ENCODE measurements at places on chromosomes 5 and 9.

- no peak for DNase-seq
Observed at GRCh38 chr9:84331119-84331809, 9.3 kb downstream of the SLC28A3 start.

DNA sequence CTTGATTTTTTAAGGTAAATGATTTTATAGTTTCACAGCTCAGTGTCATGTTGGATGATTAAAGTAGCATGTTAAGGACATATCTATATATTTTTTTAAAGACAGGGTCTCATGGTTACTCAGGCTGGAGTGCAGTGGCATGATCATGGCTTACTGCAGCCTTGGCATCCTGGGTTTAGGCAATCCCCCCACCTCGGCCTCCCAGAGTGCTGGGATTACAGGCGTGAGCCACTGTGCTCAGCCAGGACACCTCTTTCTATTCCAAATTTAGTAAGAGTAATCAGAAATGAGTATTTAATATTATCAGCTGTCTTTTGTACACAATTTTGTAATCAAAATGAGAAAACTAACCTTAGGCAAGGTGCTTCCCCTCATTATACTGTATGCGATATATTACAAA is 38.6 kb upstream of the LRRTM2 start:
- DNase-seq = no peak

GRCh38 chr9:90552317-90552716 is 90.3 kb downstream of the DIRAS2 start:
- DNase-seq = no peak

- DNase-seq = no peak
Observed at GRCh38 chr5:135594416-135594960, 15.7 kb upstream of the CXCL14 start.

DNA sequence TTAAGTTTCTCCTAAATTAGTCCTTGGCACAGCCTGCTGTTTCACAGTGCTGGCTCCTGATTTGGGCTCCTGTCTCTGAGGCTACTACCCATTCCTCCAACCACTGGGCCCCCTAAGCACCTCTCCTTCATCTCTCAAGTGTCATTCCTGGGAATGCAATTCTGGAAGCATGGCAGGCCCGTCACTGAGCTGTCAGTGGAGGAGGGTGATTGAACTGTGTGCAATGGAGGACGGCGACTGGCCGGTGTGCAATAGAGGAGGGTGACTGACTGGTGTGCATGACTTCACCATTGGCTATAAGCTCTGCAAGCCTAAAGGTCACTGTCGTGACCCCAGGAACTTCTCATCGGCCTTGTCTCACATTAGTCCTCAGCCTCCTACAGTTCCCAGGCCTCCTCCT is 12.4 kb upstream of the IL17B start:
- DNase-seq = no peak

GRCh38 chr9:131618071-131618479 is 72.8 kb downstream of the PRRT1B start:
- no peak for DNase-seq

- no peak for DNase-seq
Observed at GRCh38 chr9:121753802-121754654, 102.6 kb downstream of the DAB2IP start.

DNA sequence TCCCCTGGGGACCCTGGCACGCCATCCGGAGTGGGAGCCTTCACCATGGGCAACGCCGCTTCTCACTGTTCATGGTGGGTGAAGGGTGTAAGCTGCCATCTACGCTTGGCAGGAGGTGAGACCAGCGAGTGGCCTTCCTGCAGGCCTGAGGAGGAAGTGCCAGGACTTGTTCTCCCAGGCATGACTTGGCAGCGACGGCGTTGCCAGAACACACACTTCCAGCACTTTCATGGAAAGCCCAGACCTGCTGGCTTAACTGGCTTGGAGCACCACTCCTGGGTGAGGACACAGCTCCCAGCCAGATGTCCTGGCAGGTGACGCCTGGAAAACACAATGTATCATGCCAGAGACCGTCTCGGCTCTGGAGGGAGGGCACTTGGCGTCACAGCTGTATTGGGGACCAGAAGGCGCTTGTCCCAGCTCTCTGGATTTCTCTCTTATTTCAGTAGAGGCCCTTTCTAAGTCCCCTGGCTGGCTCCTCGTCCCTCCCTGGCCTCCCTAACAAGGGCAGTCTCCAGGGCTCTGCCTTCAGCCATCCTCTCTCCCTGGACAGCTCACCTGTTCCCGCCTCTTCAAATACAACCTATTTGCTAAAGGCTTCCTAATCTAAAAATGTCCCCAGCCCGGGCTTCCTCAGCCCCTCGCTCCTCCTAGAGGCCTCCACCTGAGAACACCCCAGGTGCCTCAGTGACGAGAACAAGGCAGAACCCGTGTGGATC is 188.3 kb downstream of the OLFM1 start:
- DNase-seq = peak; percentile 47

DNA sequence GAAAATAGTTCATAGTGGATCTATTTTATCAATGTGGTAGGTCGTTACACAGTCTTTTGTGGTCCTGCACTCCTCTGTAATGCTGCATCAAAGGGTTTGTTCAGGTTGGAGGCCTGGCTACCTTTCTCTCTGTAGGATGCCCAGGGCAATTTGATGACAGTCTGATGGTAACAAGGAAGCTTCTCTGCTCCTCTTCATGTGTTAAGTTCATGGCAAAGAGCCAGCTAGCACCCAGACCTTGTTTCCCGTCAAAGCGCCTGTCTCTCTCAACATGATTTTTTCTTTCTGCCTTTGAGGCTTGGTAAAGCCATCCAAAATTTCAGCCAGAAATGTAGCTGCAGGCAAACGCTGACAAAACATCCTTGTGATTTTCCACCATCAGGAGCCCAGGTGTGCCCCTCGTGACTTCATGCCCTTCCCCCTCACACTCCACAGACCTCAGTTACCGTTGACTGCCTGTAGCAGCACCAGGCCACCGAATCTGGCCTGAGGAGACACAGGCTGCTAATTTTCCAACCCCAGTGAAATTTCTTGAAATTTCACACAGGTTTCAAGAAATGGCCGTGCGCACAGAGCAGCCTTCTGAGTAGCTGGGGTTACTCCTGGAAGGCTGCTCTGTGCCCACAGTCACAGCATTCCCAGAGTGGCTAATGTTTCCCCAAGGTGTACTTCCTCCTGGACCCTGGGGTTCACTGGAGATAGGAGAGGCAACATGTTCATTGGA is 292.7 kb downstream of the CWC27 start:
- no peak for DNase-seq

DNA sequence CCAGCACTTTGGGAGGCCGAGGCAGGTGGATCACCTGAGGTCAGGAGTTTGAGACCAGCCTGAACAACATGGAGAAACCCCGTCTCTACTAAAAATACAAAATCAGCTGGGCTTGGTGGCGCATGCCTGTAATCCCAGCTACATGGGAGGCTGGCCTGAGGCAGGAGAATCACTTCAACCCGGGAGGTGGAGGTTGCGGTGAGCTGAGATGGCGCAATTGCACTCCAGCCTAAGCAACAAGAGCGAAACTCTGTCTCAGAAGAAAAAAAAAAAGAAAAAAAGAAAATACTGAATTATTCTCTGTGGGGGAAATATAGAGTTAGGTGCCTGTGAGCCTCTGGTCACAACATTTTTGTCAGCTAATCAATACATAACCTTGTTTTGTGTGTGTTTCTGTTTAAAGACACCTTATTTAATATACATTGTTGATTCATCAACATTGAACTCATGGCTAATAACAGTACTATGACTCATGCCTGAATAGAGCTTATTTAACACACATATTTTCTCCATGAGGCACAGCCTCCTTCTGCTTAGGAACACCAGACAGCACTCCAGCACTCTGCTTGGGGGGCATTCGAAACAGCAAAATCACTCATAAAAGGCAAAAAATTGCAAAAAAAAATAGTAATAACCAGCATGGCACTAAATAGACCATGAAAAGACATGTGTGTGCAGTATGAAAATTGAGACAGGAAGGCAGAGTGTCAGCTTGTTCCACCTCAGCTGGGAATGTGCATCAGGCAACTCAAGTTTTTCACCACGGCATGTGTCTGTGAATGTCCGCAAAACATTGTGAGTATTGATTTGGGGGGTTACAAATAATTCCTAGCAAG is at the start of gene IL31RA:
Gene IL31RA (plus strand): TSS at position 519 of the 836 bp plus-strand sequence. CDS start 214 bp downstream, at position 733.
- DNase-seq = no peak

GRCh38 chr9:111959468-111960359 is 63.1 kb downstream of the UGCG start:
- no peak for DNase-seq

DNA sequence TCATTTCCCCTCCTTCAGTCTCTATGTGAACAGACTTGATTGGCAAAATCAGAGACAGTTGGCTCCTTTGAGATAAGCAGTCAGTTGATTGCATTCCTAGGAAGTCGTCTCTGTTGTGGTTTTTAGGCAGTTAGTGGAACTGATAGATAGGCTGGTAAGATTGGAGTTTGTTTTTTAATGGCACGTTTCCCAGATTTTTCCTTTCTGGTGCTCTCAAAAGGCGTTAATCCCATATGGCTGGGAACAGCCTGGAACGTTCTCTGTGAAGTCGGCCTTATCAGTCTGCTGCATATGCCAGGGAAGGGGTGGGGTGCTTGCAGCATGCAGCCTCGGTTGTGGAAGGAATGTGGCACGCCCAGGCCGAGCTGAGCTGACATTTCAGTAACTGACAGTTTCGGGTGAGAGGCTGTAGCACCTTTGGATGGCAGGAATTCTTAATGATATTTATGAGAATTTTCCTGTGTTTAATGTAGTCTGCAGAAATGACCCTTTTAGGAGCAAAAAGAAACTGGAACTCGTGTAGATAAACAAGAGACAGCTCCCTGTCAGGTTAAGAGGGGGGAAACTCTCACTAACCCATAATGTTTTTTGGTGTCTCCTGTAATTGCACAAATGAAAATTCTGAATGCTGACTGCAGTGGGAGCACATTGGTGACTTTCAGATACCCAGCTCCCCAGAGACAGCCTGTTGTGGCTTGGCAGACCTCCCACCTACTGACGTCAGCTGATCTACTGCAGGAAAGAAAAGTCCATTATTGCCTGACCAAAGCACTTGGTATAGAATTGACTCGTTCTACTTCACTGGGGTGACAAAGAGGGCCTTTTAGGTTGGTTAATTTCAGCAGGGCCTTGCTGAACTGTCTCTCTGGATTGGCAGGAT is 6.3 kb downstream of the SPTAN1 start:
- DNase-seq = peak; percentile 87

DNA sequence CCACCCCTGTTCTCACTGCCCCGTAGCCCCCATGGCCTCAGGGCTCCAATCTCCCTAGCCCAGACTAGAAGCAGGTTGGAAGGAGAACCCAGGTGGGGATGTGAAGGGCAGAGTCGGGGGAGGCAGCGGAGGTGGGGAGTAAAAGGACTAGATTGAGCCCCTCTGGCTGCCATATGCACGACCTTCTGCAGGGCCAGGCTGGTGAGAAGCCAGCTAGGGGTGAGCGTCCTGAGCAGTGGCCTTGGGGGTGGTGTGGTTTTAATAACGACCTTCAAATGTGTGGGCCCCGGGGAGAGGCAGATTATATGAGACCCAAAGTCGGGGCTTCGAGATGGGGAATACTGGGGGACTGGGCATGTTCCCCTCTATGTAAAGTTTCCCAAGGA is 139.5 kb downstream of the C9orf50 start:
- no peak for DNase-seq

GRCh38 chr5:109324351-109324750 is 85.4 kb downstream of the PJA2 start:
- DNase-seq = no peak

DNA sequence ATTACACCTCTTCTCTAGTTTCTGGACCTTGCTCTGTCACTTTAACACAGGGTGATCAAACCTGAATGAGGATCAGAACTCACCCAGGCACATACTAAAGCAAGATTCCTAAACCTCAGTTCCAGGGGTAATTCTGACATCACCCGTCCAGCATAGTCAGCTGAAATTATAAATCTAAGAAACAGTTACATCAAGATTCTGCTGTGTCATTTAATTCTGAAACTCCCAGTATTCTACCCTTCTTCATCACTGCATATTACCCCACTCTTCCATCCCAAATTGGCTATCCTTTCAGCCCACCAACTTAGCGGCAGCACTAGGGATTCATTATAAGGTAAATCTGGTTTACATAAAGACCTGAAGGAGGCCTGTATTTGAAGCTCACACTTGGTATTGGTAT is 64.0 kb downstream of the STX17 start:
- no peak for DNase-seq
